ENCODE measurements at places on chromosomes 7 and 10.

GRCh38 chr7:131196803-131197202, 130.9 kb upstream of the MKLN1 start:
- DNase-seq = no peak

DNA sequence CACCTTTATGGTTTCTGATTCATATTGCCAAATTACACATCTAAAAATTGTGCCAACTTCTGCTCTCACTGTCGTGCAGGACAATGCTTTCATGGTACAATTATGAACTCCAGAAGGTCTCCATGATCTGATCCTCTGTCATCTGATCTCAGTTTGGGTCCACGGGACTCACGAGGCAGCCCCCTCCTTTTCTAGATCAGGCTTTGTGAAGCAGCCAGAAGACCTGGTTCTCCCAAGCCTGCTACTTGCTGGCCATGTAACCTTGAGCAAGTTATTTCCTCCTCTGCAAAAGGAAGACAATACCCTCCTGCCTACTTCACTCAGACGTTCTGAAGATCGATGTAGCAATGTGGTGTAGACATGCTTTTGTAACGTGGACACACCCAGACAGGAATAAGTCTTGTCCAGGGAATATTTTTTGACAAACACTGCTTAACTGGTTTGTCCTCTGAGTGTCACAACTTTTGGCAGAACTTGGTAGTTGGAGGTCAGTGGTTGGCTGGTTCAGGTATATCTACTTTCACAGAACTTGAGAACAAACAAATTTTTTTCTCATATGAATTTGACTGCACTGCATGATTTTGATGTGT, 19.6 kb downstream of the CALML3 start:
- DNase-seq = no peak

DNA sequence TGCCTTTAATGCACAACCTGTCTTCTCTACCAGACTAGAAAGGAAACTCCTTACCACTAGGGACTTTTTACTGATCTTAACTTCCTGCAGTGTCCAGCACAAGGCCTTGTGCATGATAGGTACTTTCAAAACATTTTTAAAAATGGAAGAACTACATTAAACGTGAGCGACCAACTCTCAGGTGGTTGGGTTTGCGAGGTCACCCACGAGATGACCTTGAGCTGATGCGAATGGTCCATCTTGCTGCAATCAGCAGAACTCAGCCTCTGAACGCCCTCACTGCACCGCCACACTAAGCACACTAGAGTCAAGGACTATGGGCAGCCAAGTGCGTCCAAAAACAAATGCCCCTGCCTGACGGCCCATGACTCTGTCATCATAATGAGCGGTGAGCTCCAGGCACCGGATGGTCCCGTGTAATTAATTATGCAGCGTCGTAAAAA, 34.9 kb upstream of the PTF1A start:
- DNase-seq = no peak

DNA sequence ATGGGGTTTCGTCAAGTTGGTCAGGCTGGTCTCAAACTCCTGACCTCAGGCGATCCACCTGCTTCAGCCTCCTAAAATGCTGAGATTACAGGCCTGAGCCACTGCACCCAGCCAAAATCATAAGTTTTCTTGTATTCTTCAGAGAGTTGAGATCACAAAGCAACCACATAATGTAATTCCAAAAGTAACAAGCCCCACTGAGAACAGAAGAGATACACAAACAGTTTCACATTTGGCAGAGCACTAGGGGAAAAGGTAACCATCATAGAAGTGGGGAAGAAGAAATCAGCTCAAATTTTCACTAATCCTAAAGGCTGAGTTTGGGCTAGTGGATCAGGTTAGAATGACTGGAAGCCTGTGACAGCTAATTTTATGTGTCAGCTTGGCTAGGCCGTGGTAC, 5.4 kb upstream of the CEP41 start:
- DNase-seq = no peak

DNA sequence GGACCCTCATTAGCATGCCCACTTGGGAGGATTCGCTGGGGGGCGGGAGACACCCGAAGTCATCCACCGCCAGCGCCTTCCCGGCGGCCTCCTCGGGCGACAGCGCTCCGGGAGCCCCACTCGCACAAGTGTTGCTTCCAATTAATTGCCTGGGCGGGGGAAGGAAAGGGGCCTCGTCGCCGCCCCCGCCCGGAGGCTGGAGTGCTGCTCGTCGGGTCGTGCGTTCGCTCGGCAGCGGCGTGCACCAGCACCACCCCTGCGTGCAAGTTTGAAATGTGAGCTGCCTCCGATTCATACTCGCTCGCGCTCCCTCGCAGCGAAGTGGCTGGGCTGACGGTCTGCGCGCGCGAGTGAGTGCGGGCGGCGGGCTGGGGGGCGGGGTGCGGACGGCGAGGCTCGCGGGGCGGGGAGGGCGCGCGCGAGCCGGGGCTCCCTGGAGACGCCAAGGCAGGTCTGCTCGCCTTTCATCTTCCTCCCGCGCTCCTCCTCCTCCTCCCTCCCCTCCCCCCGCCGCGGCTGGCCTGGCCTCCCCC, 104.6 kb upstream of the PPIF start:
- no peak for DNase-seq

- no peak for DNase-seq
These were observed 11.4 kb downstream of the ABCC2 start for GRCh38 chr10:99793819-99794218.

DNA sequence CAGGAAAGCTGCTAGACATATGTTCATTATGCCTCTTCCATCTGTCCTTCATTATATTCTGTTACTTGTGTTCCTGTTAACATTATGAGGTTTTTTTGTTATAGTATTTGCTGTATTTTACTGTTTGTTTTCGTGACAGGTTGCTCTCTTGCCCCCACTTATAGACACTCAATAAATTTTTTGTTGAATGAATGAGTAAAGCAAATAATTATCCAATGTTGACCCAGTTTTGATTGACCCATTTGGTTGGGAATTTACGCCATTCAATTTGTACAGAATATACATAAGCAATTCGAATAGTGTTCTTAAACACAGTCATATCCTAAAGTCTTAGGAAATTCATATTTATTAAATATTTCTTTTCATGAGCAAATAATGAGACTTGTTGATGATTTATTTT, 11.8 kb downstream of the CCSER2 start:
- DNase-seq = no peak

GRCh38 chr10:55446441-55447002, 645.5 kb upstream of the PCDH15 start:
- DNase-seq = no peak

GRCh38 chr7:1644341-1645070, 25.6 kb upstream of the ELFN1 start:
- no peak for DNase-seq

DNA sequence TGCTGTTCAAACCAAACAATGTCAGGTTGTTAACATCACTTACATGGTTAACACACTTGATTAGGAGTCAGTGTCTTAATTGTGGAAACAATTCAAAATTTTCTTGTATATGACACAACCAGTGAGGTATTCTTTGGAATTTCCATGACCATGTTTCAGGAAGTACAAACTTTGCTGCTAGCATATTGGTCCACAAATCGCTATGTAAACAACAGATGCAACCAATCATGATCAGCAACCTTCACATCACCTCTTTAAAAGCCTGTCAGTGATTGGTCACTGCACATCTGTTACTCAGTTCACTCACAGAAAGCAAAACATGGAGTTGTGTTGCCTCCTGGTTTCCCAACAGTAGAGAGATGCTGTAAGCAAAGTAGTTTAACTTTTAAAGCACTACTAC, 108.9 kb upstream of the FAM3C start:
- DNase-seq = no peak

GRCh38 chr10:62108759-62109586, 159.7 kb downstream of the RTKN2 start:
- DNase-seq = no peak

- DNase-seq = no peak
These were observed 40.5 kb downstream of the ENTPD1 start for GRCh38 chr10:95796504-95796903.

GRCh38 chr7:135213831-135214230, 2.5 kb upstream of the WDR91 start:
- no peak for DNase-seq

DNA sequence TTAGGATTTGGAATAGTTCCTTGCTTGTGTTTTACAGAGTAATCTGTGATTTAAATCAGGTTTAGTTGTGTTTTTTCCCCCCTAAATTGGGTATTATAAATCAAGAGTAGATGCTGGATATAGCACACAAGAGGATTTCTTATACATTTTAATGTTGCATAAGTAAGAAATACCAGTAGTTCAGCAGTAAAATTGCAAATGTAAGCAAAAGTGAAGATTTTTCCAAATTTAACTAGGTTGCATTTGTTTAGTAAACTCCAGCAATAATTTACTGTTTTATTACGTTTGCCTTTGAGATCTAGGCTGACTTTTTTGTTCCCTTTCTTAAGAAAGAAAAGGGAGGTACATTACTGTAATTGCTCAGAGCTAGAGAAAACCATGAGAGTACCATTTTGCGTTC, 207.3 kb downstream of the LRMDA start:
- DNase-seq = no peak

DNA sequence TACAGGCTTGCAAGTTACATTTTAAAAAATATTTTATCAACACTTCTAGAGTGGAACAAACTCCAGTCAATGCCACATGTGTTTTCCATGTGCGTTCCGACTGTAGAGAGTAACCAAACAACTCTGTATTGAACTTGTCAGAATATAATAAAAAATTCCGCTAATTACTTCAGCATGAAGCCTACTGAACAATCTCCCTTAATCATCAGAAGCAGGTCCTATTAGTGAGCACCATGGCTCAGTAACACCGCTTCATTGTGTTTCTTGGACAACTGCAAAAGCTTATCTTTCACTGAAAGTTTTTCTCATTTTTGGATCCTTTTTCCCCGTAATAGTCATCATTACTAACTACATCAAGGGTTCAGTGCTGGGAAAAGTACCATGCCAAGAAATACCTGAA, 117.0 kb downstream of the MKX start:
- no peak for DNase-seq

- DNase-seq = no peak
These were observed 1009.7 kb upstream of the CELF2 start for GRCh38 chr10:10007957-10008356.

- no peak for DNase-seq
These were observed 57.1 kb upstream of the IGFBP3 start for GRCh38 chr7:45978010-45978681.

DNA sequence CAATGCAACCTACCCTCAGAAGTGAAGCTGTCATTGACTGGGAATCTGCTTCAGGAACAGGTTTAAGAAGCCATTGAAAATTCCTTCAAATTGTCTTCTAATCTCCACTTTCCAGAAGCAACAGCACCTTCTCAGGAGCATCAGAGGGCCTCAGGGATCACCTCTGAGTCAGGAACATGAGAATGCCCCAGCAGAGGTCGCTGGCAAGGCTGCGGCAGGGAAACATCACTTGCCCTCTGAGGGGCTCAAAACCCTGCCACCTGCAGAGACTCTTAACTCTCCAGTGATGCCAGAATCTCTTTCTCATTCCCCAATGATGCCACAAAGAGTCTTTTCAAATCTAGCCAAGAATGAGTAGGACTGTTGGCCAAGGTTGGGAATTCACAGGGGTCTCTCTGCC, 5.9 kb upstream of the MAPK8 start:
- DNase-seq = no peak

- DNase-seq = no peak
These were observed 148.7 kb upstream of the PPP2R2D start for GRCh38 chr10:131751827-131752775.

DNA sequence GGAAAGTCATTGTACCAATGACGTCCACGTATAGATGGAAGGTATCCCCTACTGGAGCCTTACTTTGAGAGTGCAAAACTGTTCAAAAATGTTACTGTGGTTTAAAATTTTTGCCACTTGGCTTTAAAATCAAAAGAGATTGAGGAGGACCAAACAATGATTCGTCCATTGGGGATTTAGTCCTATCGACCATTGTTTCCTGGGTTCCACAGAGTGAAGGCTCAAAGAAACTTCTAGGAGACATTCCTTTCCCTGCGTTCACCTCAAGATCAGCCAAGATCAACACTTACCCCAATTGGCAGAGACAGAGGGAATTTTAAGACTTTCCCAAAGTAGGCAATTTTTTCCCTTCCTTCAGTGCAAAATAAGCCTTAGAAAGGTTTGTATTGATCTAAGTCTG, 152.3 kb downstream of the NEBL start:
- no peak for DNase-seq

- DNase-seq = no peak
These were observed 329.4 kb downstream of the KCNMA1 start for GRCh38 chr10:77308084-77308732.

GRCh38 chr7:38451840-38452239, 178.4 kb upstream of the TARP start:
- DNase-seq = no peak

- DNase-seq = no peak
These were observed 113.9 kb downstream of the MGMT start for GRCh38 chr10:129580901-129581300.

GRCh38 chr7:106417273-106417902, 132.6 kb upstream of the NAMPT start:
- DNase-seq = no peak

GRCh38 chr10:92886334-92886961, 38.1 kb downstream of the EXOC6 start:
- no peak for DNase-seq

DNA sequence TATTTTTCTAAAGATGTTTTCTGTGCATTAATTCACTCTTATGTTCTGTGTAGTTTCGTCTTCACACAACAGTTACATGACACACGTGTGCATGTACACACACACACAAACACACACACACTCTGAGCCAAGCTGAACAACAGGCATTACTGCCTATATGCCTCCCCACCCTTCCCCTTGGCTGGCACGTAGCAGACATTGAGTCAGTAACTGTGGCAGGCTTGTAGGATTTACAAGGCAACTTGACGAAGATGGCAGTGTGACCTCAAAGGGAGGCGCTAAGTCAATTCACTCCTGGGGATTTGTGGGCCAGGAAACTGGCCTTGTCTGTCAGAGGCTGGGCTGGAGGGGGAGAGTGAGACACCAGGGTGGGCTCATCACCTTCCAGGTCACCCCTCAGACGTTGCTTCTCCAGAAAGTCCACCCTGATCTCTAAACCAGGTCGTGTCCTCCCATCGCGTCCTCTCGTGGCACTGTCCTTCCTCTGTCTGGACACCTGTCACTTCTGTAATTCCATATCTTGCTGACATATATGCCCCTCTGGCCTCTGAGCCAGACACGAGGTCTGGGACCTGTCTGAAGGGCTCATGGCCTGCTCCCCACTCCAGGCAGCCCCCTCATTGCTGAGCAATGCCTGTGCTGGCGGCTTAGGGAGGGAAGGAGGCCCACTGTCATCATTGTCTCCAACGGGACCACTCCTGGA, 41.1 kb upstream of the INPP5A start:
- no peak for DNase-seq

GRCh38 chr7:64884085-64884912, 18.8 kb upstream of the ZNF273 start:
- peak; percentile 7 for DNase-seq

DNA sequence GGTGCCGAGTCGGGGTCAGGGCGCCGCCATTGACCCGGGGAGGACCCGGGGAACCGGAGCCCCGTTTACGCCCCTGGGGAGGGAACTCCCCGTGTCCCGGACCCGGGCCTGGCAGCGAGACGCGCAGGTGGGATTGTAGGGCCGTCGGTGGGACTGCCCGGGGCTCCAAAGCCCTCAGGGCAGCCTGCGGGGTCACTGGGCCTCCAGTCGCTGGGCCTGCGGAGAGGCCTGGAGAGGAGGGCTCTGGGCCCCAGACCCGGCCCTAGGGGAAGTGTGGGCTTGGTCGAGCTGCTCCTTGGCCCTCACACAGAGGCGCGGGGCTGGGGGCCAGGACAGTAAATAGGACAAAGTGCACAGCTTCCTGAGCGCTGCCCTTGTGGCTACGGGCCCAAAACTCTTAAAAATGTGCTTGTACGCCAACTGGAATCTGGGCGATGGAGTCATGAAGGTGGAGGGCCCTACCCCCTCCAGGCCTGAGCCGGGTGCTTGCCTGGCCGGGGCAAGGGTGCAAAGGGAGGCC, 657 bp downstream of the ECHDC3 start:
- DNase-seq = no peak
